ENCODE measurements at places on chromosomes 2 and 18.

- DNase-seq, result no peak
Measured at GRCh38 chr2:177284531-177284930, 20.0 kb upstream of the NFE2L2 start.

DNA sequence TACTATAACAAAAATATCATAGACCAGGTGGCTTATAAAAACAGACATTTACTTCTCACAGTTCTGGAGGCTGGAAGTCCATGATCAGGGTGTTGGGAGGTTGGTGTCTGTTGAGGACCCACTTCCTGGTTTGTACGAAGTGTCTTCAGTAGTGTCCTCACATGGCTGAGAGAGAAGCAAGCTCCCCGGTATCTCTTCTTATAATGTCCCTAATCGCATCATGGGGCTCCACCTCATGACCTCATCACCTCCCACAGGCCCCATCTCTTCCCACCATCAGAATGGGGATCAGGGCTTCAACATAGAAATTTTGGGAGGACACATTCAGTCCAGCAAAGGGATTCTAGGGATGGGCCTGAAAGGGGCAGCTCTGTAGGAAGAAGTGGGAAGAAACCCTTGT is 4.8 kb upstream of the NIFK start:
- no peak for DNase-seq

- DNase-seq, result no peak
Measured at GRCh38 chr2:186695081-186695756, 1.4 kb downstream of the FAM171B start.

DNA sequence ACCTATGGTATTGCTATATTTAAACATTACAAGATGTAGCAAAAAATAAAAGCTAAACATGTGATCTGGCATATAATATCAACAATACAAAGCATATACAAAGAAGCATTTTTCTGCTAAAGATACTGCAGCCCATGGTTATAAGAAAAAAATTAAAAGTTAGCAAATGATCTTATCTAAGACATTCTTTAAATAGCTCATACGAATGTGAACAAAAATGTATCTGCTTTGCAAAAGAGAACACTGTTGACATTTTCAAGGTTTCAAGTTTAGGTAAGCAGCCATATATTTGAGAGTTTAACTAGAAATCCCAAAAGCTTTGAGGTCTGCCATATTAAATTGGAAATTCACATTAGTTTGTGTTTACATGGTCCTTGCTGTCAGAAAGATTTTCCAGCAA is 301.0 kb upstream of the SLC39A10 start:
- DNase-seq, result no peak
